ENCODE measurements at places on chromosomes 1 and 21.
A peak's percentile ranks its signal among the peaks of the same experiment; 100 is the strongest.

GRCh38 chr1:54867717-54868057 is 19.3 kb downstream of the DHCR24 start:
- no peak for DNase-seq

- DNase-seq, result no peak
Measured at GRCh38 chr1:59125676-59126320, 171.1 kb upstream of the FGGY start.

- DNase-seq, result no peak
Measured at GRCh38 chr1:70628973-70629372, 217.9 kb downstream of the CTH start.

DNA sequence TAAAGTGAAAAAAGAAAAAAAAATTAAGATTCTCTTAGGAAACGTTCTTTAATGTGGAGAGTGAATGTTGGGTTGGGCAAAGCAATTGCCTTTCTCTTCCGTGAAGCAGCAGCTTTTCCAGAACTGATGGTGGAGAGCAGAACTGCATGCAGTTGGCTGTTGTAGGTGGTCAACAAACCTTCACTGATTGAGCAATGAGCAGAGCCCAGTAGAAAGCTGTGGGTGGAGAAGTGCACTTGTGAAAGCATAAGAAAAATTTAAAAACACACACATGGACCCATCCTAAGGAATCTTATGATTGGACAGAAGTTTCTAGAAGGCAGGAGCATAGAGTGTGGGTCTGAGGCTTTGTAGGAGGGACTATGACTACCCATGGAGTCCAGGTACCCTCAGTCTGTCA is 4.5 kb downstream of the PRELP start:
- peak; percentile 55 for DNase-seq

Data from suppressor macrophage (primary cell).